ENCODE measurements at places on chromosomes 1 and 21.

DNA sequence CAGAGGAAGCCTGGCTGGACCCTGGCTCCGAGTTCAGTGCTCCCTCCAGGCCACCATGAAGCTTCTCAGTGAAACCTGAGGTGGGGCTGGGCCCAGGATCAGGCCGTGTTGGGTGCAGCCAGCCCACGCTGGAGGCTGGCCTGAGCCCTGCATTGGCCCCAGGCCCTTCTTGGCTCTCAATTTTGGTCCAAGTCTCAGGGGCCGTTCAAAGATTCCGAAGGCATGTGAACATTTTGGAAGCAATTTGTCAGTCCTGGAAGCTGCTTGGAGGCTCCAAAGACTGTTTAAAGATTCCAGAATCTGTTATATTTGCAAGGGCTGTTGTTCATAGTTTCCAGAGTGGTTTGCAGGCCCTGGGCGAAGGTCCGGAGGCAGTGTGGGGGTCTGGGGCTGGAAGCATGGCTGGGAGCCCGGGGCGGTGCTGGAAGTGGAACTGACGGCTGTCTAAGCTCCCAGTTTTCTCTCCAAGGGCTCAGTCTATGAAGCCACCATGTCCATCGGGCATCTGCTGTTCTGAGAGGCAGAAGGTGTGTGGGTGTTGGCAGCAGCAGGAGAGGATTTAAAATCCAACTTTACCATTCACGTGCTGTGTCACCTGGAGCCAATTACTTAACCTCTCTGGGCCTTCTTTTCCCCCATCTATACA lies 104.9 kb downstream of the EPHB2 start:
- DNase-seq = no peak

DNA sequence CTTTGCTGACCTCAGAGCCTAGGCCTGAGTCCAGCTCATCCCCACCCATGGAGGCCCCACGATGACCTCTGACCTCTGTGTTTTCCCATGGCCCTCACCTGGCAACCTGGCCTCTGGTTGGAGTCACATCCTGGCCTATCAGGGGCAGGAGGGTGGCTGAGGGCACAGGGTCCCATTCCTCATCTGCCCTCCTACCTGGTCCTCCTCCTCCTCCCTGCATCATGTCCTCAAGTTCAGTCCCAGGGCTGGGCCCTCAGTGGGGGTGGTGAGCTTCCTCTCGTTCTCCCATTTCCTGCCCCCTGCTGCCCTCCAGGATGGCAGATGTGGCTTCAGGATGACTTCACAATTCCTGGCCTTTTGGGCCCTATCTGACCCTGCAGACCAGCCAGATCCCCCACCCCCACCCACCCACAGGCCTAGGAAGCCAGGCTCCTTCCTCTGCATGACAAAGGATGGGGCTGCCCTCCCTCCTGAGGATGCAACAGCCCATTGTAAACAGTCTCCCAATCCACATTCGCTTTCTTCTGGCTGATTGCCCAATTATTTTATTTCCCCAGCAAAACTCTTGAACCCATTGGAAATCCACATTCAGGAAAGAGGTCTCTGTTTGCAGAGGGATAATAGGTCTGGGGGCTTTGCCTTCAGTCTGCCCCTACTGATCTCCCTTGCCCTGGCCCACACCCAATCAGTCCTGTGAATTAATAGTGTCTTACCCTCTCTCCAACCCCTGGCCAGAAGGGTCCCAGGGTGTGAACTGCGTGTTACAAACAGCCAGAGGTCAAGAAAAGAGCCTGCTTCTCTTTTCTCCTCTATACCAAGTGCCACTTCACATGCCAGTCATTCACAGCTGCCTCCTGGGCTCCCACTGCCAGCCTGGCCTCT lies 10.3 kb upstream of the LEFTY1 start:
- peak; percentile 54 for DNase-seq

GRCh38 chr1:53295726-53296116 lies 32.1 kb downstream of the LRP8 start:
- DNase-seq = no peak

- DNase-seq = no peak
Measured at GRCh38 chr1:8540971-8541370, 223.1 kb downstream of the SLC45A1 start.

GRCh38 chr1:225462714-225463574 lies 35.1 kb upstream of the LBR start:
- no peak for DNase-seq

- no peak for DNase-seq
Measured at GRCh38 chr1:46797696-46798470, 963 bp upstream of the CYP4B1 start.

- no peak for DNase-seq
Measured at GRCh38 chr1:84797603-84798002, 95.4 kb downstream of the LPAR3 start.

DNA sequence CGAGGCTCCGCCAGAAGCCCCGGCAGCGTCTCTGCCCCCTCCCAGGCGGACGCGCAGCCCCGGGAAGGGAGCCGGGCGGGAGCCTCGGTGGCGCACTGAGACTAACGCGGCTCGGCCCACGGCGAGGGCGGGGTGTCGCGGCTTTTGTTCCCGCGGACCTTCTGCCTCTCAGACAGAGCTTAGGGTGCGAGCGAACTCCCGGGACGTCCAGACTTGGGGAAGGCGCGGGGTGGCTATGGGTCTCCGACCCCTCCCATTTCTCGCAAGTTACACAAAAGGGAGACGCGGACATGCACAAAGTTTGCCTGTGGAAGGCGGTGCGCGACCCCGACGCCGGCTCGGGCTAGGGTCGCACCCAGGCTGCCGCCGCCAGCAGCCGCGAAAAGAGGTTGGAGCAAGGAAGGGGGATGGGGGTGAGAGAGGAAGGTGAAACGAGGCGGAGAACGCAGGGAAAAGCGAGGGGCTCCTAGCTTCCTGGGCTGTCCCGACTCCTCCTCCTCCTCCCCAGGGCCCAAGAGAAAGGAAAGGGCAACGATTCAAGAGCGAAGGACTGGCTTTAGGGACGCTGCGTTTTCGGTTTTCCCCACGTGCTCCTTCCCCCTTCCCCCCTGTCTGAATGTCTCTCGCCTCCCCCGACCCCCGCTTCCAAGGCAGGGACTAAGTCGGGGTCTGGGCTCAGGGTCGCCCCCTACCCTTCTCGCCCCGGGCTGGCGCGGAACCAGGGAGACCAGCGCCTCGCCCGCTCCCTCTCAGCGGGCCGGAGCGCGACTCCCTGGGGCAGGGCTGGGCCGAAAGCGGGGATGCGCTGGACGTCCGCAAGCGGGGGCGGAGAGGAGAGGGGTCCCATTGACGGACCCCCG lies 729 bp downstream of the APP start:
- DNase-seq = peak; percentile 16

GRCh38 chr1:36119456-36119855 lies 5.6 kb downstream of the COL8A2 start:
- no peak for DNase-seq

DNA sequence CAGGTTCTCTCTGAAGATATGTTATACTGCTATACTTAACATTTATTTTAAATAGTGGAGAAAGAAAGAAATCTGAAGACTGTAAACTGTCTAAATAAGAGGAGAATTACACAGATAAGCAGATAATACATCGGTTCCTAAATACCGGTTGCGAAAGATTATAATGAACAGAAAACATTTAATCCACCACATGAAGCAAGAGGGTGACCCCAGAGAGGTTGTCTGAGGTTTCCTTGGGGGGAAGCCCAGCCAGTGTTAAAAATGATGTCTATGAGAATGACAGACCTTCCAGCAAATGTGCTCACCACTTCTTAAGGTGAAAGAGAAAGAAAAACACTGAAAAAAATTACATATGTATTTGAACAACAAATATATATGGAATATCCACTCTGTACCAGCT lies 356.4 kb upstream of the KAZN start:
- no peak for DNase-seq

Measured in kidney capillary endothelial cell (primary cell).